ENCODE measurements at places on chromosomes 2 and 18. TPM values are rescaled to one million over a fixed set of nuclear protein-coding genes. Genes with fewer than 3 reads are reported as not detected.

- H3K4me1 ChIP-seq, result peaks cover 8% of the 10 kb centered on the region
- no peaks in the 10 kb centered on the region for H3K27me3 ChIP-seq
- peak overlapping the region; percentile 76 for H3K27ac ChIP-seq
- no peaks in the 10 kb centered on the region for H3K36me3 ChIP-seq
- no peak overlapping the region for H3K4me3 ChIP-seq
Measured at GRCh38 chr2:75055142-75055819, 96.8 kb downstream of the POLE4 start.

DNA sequence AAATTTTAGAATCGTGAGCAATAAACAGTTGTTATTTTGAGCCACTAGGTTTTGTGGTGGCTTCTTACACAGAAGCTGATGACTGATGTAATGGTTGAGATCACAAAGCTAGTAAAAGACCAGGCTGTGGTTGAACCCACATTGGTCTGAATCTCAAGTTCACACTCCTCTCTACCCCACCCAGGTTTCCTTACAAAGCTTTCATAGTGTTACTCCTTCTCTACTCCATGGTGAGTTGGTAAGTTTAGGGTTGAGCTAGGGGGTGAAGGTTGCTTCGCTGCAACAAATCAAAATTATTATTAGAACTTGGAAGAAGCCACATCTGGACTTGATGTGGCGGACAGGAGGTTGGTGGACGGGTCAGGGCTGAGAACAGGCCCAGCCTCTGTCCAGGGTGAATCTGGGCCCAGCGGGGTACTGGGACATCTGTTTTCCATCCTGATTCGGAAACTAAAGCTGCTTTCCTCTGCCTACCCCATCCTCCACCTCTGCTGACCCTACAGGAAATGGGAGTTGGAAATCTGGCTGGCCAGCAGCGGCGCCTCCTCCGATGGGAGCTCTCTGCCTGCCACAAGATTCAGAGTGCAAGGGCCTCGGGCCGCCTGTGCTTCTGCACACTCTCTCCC, 86.3 kb downstream of the ZFP36L2 start:
- no peak overlapping the region for H3K4me3 ChIP-seq
- DNase-seq, result peak; percentile 64
- H3K4me1 ChIP-seq, result peaks cover 39% of the 10 kb centered on the region

- H3K4me3 ChIP-seq, result no peak overlapping the region
- no peaks in the 10 kb centered on the region for H3K27me3 ChIP-seq
- DNase-seq, result no peak
- peaks cover 93% of the 10 kb centered on the region for H3K4me1 ChIP-seq
- peak overlapping the region; percentile 73 for H3K27ac ChIP-seq
- peaks cover 22% of the 10 kb centered on the region for H3K36me3 ChIP-seq
Measured at GRCh38 chr2:217798191-217798590, 204.6 kb downstream of the TNS1 start.

- H3K4me3 ChIP-seq, result no peak overlapping the region
- no peaks in the 10 kb centered on the region for H3K27me3 ChIP-seq
- H3K27ac ChIP-seq, result no peak overlapping the region
- DNase-seq, result no peak
- H3K4me1 ChIP-seq, result peaks cover 4% of the 10 kb centered on the region
- H3K36me3 ChIP-seq, result no peaks in the 10 kb centered on the region
Measured at GRCh38 chr2:23584054-23584745, 199.2 kb downstream of the KLHL29 start.

- peaks cover 59% of the 10 kb centered on the region for H3K27me3 ChIP-seq
- no peak overlapping the region for H3K27ac ChIP-seq
- peaks cover 3% of the 10 kb centered on the region for H3K4me1 ChIP-seq
- no peak for DNase-seq
Measured at GRCh38 chr2:23484275-23484674, 99.3 kb downstream of the KLHL29 start.

DNA sequence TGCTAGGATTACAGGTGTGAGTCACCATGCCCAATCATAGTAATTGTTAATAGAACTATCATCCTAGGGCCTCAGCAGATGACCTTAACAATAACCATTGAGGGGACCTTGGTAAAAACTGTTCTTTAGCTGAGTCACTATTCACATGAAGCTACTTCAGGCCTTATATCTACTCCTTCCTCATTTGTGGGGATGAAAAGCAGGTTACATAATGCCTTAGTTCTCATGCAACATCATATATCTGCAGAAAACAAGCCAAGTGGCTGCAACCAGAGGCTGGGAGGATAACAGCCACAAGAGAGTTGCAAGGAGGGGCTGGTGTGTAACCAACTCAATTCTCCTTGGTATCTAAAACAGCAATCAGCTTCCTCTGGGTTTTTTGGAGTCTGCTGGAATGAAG, 445.4 kb downstream of the NBAS start:
- DNase-seq, result no peak
- no peak overlapping the region for H3K27ac ChIP-seq
- H3K4me1 ChIP-seq, result no peaks in the 10 kb centered on the region
- H3K27me3 ChIP-seq, result no peaks in the 10 kb centered on the region
- H3K4me3 ChIP-seq, result no peak overlapping the region

- H3K36me3 ChIP-seq, result no peaks in the 10 kb centered on the region
- DNase-seq, result no peak
- no peak overlapping the region for H3K4me3 ChIP-seq
- no peak overlapping the region for H3K27ac ChIP-seq
Measured at GRCh38 chr2:105929516-105929915, 184.8 kb downstream of the NCK2 start.

DNA sequence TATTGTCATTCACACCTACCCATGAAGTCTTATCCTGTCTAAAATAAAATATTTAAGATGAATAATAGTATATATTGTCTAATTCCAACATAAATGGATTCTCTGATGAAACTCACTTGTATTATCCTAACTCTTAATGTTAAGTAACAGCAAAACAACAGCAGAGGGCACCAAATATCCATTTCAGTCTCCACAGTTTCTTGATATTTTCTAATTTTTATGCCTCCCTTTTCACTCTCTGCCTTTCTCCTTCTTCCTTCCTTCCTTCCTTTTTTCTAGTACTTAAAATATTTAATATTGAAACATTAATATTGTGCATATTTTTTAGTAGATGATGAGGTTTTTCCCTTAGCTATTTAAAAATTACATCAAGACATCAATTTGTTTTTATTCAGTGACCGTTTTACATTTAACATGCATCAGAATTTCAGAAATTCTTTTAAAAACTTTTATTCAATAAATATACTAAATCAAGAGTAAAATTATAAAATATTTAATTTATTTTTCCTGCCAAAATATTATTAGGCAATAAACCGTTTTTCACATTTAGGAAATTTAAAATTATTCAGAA, 97.6 kb downstream of the WDR7 start:
- H3K4me1 ChIP-seq, result peaks cover 31% of the 10 kb centered on the region
- DNase-seq, result no peak
- H3K27ac ChIP-seq, result no peak overlapping the region
- no peak overlapping the region for H3K4me3 ChIP-seq
- H3K27me3 ChIP-seq, result no peaks in the 10 kb centered on the region

GRCh38 chr2:175310813-175311504, 129.4 kb upstream of the ATP5MC3 start:
- H3K4me3 ChIP-seq, result no peak overlapping the region
- H3K27me3 ChIP-seq, result peaks cover 4% of the 10 kb centered on the region
- DNase-seq, result no peak
- no peaks in the 10 kb centered on the region for H3K36me3 ChIP-seq

- no peak overlapping the region for H3K4me3 ChIP-seq
- H3K36me3 ChIP-seq, result peaks cover 45% of the 10 kb centered on the region
- H3K4me1 ChIP-seq, result peaks cover 18% of the 10 kb centered on the region
- no peak for DNase-seq
- H3K27ac ChIP-seq, result no peak overlapping the region
Measured at GRCh38 chr2:69935011-69935410, 20.1 kb downstream of the MXD1 start.

The ALLC gene
- not detected for total RNA-seq

The DPP4 gene
- 4.4 TPM for total RNA-seq

Measured in left ventricle myocardium inferior (tissue), 1 donor.